ENCODE measurements at places on chromosomes 7 and 10.

DNA sequence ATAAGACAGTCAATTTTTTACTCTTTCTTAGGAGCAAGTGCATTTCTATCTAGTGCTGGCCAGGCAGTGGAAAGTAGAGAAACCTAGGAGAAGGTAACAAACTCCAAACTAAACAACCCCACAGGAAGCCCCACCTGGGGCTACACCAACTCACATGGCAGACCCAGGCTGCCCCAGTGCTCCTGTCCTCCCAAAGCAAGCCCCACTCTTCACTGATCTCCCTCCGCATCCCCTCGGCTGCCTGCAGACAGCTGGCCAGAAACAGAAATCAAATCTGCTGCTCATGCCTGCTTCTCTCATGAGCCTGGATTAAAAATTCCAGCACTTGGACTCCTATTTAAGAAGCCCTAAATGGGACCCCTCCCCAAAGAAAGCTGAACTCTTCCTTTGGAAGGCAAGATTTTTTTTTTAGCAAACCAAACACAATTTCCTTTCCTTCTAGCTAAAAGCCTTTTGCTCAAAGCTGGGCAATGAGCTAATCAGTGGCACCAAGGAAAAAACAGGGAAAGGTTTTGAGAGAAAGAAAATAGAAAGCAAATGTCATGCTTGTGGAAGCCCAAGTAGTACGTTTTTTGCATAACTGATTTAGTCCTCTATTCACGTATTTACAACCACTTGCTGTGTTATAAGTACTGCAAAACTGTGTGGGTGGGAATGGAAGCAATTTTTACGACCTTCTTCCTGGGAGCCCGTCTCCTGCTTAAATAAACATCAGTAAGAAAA, 10.8 kb downstream of the PDE1C start:
- no peak for DNase-seq

GRCh38 chr10:126598009-126598408, 72.5 kb downstream of the C10orf90 start:
- no peak for DNase-seq

DNA sequence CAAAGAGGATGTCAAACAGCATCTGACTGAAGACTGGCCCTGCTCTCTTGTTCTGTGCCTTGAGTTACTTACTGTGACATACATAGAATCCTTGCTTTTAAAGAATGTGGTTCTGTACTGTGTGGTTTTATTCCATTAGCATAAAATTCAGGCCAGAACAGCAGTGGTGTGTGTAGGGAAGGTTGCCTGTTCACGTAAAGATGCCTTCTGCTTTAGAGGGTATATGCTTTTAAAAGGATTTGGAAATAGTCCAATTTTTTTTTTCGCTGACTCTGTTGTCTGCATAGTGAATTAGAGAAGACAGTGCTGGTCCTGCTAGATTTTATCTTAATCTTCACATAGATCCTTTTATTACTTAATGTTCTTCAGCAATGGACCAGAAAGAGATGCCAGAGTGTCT, 470.8 kb upstream of the SEMA3A start:
- no peak for DNase-seq

GRCh38 chr7:113283861-113284260, 165.5 kb upstream of the SMIM30 start:
- DNase-seq, result no peak

GRCh38 chr7:91660734-91661356, 219.7 kb downstream of the MTERF1 start:
- no peak for DNase-seq

- DNase-seq, result no peak
Measured at GRCh38 chr10:51897560-51897959, 198.2 kb upstream of the CSTF2T start.

DNA sequence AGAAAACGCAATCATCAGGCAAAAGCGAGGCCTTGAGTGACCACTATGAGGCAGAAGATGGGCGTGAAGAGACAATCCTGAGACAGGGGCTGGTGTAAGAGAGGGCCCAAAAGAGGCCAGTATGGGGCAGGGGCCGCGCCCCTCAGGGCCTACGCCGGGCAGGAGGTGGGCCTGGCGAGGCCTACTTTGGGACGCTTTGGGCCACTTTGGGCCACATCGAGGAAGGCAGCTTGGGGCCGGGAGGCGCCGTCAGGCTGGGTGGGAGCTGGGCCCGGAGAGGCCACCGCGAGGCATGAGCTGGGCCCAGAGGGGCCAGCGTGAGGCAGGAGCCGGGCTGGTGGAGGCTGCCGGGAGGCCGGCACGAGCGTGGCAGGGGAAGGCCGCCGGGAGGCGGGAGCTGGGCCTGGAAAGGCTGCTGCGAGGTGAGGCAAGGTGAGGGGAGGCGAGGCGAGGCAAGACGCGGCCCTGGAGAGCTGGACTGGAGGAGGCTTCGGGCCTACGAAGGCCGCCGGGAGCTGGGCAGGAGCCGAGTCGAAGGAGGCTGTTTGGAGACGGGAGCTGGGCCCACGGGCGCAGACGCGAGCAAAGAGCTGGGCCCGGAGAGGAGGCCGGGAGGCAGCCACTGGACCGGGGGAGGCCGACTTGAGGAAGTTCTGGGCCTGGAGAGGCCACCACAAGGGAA, 171.3 kb downstream of the TPST1 start:
- no peak for DNase-seq

DNA sequence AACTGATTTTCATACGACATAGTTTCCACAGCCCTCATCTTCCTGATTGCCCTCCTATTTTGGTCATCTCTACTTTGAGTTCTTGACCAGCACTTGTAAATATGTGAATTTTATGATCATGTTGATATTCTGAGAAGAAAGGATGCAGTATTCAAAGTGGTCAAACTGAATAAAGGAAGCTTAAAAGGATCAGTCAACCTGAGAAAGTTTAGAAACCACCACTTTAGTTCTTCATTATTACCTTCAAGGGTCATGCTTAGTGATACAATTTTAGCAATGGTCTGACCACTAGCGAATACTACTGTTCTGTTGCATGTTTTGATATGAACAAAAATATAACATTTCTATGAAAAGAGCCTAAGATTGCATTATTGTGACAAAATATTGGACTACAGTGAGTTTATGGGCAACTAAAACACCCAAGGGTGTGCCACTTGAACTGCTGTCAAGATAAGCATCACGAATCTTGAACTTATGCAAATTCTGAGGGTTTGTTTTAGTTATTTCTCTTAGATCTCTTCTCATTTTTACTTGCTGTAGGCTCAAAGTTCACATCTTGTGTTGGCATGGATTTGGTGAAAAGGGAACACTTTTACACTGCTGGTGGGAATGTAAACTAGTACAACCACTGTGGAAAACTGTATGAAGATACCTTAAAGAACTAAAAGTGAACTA, 247.7 kb downstream of the IPMK start:
- no peak for DNase-seq

DNA sequence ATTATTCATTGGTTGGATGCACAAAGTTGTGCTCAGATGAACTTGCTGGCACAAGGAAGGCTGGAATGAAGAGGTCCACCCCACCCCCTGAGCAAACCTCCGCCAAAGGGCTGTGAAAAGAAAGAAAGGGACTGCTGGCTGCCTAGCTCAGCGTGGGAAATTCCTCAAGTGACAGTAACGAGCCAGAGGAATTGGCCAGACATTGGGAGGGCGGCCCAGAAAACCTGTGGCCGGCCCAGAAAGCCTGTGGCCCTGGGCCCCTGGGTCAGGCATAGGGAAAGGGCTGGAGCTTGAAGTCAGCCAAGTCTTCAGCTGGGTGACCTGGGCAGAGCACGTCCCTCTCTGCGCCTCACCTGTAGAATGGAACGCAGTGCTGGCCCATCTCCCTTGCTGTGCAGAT, 30.6 kb upstream of the CTBP2 start:
- no peak for DNase-seq

DNA sequence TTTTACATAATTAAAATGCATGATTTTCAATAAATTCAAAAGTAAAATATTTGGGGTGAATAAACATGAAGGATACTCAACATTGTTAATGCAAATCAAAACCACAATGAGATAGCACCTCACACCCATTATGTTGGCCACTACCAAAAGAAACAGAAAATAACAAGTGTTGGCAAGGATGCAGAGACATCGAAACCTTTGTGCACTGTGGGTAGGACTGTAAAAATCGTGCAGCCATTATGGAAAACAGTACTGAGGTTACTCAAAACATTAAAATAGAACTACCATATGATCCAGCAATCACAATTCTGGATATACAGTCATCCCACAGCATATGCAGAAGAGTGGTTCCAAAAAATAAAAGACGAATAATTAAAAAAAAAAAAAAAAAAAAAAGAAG, 13.1 kb downstream of the EZH2 start:
- no peak for DNase-seq

DNA sequence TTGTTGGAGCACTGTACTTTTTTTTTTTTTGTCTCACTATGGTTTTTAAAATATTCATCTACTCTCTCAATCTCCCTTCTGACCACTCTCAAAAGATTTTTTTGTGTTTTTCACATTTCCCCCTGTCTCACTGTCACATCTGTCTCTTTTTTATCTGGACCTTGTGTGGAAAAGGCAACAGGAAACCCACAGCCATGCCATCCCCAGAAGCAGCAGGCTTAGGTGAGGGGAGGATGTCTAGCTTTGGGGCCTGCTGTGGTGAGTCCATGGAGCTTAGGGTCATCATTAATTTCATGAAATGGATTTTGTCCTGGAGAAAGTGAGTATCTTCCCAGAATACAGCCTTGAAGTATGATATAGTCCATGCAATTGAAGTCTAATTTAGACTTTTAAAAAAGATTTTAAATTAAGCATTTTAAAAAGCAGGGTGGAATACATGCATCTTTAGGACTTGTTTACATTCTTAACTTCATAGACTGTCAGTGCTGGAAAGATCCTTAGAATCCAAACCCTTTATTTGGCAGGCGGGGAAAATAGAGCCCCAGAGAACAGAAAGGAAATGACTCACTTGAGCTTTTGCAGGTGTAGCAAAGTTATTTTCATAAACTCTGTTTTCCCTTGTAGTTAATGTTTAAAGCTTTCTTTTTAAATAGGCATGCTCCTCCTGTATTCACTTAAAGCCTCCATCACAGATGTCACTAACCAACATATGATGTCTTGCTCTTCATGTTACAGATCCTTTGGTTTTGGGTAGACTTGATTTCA, 25.1 kb downstream of the MINDY4 start:
- no peak for DNase-seq

GRCh38 chr7:158318511-158318913, 269.1 kb downstream of the PTPRN2 start:
- no peak for DNase-seq

Data from GM18507 (cell line).